CD4-positive, alpha-beta T cell treated with Interleukin-12 subunit alpha and Interleukin-12 subunit beta, for 1 hour (primary cell): ENCODE measurements at places on chromosomes 13 and 19.

DNA sequence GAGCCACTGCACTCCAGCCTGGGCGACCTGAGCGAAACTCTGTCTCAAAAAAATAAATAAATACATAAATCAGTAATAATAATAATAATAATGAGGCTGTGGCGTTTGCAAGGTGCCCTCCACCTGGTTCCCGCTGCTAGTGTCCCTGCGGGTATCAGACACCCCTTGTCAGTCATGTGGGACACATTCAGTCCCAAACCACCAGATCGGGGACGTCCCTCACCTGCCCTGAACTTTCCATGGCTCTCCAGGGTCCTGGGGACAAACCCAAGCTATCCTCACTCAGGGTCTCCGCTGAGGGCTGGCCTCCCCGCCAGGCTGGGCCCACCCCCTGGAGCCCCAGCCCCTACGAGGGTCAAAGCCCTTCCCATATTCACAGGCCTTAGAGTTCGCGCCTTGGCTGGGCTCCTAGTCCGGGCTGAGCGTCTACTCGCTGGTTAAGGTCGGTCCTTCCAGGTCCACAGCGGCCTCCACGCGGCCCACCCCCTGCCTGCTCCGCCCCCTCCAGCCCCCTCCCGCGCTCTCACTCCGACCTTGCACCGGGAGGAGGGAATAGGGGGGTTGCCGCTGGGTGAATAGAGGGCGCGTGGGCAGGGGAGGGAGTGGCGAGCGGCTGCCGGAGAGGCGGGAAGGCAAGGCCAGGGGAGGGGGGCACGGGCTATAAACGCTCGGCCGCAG is 349 bp upstream of the KISS1R start:
- DNase-seq, result no peak

DNA sequence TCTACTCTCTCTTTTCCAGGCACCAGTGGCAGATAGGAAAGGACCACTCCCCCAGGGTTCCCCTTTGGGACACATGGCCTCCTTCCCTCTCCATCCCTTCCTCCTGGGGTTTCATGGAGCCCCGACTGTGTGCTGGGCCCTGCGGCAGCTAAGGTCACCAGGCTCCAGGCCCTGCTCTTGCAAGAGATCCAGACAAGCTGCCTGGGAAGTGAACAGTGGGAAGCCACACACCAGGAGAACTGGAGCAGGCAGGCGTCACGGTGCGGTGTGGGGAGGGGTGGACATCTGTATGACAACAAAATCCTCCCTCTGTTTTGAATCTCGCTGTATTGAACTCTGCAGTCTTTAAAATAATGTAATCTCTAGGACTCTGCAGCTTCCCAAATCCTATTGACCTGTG is 330.1 kb downstream of the UQCRFS1 start:
- no peak for DNase-seq

- no peak for DNase-seq
Measured at GRCh38 chr19:6204212-6204611, 68.7 kb downstream of the ACSBG2 start.

- DNase-seq, result no peak
Measured at GRCh38 chr19:33248954-33249613, 23.4 kb upstream of the SLC7A10 start.

DNA sequence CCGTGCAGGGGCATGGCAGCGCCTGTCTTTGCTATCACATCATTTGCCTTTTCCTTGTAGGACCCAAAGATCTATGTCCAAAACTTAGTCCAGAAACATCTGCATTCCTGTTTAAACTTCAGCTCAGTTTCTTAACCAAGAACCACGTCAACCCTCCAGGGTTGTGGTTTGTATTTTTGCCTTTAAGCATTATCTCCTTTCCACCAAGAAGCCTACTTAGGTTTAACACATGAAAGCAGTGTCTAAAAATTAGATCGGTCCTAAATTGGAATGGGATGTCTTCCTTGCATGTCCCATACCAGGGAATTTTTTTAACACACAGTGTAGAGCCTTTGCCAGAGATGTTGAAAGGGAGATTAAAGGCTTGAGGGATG is 38.8 kb downstream of the DHRS12 start:
- DNase-seq, result no peak

DNA sequence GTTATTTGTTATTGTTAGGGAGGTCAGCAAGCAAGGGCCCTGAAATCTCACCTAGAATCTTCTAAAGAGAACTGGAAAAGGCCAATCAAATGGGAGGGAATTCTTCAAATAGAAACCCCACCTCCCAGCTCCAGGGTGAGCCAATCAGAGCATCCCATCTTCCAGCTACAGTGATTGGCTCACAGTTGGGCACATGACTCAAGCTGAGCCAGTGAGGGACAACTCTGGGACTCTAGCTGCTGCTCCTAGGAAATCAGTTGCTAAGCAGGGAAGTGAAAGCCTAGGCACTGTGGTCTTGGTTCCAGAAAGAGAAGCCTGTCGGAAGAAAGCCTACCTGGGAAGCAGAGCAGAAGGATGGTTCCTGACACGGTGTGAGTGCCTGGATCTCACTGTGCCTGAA is 13.4 kb downstream of the TM6SF2 start:
- no peak for DNase-seq

GRCh38 chr13:79457390-79457789 is 23.6 kb upstream of the NDFIP2 start:
- DNase-seq, result no peak

- DNase-seq, result no peak
Measured at GRCh38 chr19:47561440-47562057, 11.4 kb downstream of the ZNF541 start.

DNA sequence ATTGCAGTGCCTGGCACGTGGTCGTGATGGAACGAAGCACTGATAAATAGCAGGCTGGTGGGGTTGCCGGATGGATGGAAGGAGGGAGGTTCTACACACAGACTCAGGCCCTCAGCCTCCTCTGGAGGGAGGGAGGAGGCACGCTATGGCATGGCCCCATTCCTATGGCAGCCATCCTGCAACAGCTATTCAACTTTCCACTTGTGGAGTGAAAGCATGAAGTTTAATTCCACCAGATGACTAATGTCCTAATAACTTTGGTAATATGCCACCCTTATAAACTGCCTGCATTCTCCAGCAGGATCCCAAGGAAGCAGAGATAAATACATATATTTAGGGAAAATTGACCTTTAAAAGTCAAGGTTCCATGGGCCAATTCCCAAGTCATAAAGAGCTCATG is 92.4 kb downstream of the KL start:
- no peak for DNase-seq

GRCh38 chr19:16325641-16326400 is 1.2 kb downstream of the KLF2 start:
- DNase-seq, result peak; percentile 70

- DNase-seq, result no peak
Measured at GRCh38 chr13:43785261-43785649, 1.5 kb downstream of the ENOX1 start.

GRCh38 chr13:49308921-49309408 is 61.2 kb downstream of the CDADC1 start:
- DNase-seq, result no peak

DNA sequence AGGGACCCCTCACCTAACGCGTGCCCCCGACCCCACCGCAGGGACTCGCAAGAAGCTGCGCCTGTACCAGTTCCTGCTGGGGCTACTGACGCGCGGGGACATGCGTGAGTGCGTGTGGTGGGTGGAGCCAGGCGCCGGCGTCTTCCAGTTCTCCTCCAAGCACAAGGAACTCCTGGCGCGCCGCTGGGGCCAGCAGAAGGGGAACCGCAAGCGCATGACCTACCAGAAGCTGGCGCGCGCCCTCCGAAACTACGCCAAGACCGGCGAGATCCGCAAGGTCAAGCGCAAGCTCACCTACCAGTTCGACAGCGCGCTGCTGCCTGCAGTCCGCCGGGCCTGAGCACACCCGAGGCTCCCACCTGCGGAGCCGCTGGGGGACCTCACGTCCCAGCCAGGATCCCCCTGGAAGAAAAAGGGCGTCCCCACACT is 4.7 kb upstream of the MYBPC2 start:
- DNase-seq, result peak; percentile 50

GRCh38 chr19:6732803-6733337 is 4.5 kb downstream of the GPR108 start:
- DNase-seq, result no peak

DNA sequence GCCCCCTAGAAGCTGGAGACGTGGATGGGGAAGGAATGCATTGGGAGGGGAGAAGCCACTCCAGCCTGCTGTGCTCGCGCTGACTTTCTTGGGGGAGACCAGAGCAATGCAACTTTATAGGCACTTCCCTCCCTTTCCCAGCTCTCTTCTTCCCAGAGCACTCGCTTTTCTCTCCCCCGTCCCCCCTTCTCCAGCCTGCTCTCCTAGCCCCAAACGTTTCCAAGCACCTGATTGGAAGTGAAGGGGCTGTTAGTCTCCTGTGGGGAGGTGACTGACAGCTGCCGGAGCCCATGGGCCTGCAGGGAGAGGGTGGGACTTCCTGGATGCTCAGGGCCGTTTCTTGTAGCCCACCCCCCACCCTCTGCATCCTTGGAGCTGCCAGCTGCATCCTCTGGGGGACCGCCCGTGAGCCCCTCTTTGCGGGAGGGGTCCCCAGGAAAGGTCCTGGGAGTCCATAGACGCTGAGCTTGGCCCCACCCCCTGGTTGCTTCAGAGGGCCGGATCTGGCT is 2.5 kb downstream of the HDGFL2 start:
- DNase-seq, result no peak

DNA sequence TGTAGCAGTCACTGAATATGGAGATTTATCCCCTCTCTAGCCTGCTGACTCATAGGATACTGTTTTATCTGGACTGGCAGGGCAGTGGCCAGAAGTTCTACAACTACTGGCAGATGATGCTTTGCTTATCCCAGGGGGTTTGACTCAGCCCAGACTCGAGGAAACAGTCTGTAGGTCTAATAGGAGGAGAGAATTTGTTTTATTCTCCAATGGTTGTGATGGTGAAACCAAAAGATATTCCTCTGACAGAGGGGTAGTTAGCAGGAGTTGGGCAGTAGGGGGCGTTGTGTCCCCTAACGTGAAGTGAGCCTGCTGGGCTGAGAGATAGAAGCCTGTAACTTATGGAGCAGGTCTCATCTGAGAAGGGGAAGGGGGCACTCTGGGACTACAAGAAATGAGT is 74.9 kb downstream of the WTIP start:
- no peak for DNase-seq

DNA sequence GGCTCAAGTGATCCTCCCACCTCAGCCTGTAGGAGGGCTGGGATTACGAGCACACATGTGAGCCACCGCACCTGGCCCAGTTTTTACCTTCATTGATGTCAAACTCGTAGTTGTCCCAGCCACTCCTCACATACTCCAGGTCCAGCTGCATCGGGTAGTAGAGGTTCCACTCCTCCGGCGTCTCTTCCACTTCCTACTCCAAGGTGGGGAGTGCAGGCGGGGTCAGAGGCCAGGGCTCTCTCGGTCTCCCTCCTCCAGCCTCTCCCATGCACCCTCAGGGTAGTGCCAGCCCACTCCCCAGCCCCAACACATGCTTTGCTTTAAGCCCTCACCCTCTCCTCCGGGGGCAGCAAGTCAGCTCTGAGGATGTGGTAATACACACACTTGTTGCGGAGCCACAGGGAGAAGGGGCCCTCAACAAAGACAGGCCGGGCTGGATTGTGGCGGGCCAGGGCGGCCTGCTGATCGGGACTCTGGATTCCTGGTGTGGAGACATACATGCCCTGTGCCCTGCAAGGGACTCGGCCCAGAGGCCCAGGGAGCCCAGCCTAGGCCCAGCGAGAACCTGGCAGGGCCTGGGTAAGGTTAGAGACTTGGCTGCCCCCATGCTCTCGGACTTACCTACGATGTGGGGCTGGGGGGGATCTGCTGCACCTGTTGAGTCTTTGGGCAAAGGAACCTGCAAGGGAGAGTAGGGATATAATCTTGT is 1.9 kb upstream of the ZNF653 start:
- no peak for DNase-seq

DNA sequence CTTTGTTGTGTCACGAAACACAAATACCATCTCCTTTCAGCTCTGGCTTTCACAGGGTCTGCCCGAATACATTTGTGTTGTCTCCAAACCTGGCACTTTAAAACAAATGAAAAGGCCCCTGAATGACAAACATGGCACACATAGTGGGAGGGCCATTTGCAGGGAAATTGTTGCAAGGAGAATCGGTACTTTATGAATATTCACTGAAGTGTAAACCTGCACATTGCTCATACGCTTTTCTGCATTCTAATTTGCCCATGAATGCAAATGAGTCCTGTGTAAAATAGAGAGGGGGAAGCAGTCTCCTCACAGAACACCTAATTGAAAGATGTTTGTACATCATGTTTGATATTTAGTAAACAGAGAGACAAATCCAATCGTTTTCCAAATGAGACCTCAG is 82.7 kb upstream of the PCDH8 start:
- DNase-seq, result no peak

- DNase-seq, result no peak
Measured at GRCh38 chr13:47413112-47413511, 516.3 kb upstream of the HTR2A start.

GRCh38 chr13:59601993-59602392 is 561.7 kb downstream of the DIAPH3 start:
- no peak for DNase-seq

DNA sequence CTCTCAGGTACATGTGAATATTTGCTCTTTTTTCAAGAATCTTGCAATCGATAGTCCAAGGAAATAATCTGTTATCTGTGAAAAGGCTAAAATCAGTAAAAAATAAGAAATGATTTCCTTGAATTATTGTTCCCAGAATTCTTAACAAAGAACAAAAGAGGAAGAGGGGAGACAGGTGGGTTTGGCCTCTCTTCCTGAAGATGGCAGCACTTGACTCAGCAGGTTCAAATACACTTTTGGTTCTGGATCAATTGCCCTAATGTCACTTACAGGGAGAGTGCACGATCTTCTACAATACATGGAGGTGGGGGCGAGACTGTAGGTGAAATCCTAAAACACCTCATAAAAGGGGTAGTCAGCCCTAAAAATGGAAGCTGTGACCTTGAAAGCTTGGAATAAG is 358.7 kb downstream of the IRS2 start:
- DNase-seq, result no peak

DNA sequence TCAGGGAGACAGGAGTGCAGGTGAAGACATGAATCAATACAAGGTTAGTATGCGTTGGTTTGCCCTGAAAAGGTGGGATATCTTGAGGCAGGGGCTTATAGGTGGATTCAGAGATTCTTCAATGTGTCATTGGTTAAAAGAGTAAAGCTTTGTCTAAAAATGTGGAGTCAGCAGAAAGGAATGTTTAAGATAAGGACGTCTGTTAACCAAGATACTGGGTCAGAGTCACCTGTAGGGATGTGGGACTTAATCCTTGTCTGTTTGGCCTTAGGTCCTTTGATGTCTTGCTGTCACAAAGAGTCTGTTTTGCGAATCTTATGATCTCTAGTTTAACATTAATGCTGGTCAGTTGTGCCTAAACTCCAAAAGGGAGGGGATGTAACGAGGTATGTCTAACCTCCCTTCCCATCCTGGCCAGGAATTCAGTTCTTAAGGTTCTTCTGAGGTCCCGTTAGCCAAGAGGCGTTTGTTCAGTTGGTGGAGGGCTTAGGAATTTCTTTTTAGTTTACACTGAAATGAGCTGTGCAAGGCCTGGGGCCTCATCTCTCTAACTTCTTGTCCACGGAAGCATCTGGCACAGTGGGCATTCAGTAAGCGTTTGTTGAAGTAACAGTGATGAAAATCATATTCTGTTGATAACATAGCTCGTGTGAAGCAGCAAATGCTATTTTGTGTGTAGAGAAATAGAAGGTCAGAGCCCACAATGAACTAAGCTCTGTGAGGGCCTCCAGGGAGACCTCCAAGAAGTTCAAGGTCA is 96.2 kb upstream of the RNF113B start:
- no peak for DNase-seq
